OCI-LY7 (cell line): ENCODE measurements at places on chromosomes 5 and 9.

DNA sequence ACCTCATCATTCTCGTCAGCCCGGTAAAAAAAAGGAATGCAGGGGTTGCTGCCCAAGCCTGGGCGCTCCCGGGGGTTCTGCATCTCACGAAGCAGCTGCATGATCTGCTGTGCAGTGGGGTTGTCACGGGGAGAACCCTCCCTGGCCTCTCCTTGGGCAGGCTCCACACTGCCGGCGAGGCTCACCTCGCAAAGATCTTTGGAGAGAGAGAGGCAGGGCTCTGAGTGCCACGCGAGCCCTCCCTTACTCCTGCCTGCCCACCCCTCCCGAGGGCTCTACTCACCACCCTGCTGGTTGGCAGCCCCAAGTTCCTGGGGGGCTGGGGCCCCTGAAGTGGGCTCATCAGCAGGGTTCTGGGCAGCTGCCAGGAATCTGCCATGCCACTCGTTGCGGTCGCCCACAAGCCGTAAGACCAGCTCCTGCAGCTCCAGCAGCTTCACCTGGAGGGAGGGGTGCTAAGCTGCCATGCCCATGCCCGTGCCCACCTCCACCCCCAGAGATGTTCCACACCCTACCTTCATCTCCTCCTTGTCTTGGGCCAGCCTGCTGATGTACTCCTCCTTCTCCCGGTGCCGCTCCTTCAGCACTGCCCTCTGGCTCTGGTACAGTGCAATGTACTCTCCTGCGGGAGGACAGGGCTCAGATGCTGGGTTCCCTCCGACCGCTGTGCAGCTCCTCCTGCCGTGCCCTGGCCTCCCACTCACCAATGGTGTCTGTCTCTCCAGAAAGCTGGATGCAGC, 18.6 kb downstream of the GOLGA2 start:
- DNase-seq = no peak

DNA sequence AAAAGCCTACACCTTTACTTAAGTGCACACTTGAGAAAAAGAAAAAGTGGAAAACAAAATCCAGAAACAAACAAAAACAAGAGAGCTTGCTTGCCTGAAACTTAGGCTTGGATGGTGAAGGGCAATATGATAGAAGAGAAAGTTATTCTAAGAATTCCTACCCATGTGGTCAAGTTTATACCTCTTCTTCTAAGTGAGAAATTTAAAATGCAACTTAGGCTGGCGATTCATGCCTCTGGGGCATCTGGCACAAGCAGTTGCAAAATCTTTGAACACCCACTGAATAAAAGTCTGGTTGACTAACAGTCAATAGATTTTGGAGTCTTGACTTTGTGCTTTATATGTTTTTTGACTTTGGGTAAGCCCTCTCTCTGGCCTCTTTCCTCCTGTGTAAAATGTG, 239.6 kb downstream of the KDM4C start:
- DNase-seq = no peak

- DNase-seq = no peak
Observed at GRCh38 chr9:127814619-127815511, 12.2 kb downstream of the FPGS start.

GRCh38 chr9:93600504-93600903, 24.1 kb downstream of the PHF2 start:
- peak; percentile 25 for DNase-seq

DNA sequence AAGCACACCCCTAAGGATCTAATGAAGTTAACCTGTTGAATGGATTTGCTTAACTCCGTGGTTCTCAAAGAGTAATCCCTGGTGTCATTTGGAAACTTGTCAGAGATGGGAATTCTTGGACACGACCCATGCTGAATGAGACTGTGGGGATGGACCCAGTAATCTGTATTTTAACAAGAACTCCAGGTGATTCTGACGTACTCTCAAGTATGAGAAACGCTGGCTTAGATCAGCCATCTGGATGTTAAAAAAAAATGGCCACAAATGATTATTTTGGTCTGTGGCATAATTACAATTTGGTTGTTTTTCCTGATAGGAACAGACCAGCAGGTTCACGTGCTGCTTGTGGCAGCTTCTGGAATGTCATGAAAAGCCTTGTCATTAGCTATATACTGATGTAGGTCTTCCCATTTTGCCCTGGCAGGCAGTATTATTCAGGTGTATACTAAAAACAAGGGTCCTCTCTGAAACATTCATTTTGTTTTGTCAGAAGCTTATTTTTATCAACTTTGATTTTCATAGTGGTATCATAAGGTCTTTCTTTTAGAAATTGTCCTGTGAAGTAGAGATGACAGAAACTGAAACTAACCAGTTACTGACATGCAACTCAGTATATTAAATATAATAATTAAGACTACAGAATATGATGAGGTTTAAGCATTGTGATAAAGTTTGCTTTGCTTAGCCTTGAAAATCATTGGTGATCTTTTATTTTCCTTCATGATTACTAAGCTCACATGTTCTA, 15.4 kb downstream of the CPEB4 start:
- DNase-seq = no peak

- DNase-seq = no peak
Observed at GRCh38 chr5:120463991-120464626, at the start of gene PRR16. TSS of gene PRR16 (plus strand) at chr5:120464300.

DNA sequence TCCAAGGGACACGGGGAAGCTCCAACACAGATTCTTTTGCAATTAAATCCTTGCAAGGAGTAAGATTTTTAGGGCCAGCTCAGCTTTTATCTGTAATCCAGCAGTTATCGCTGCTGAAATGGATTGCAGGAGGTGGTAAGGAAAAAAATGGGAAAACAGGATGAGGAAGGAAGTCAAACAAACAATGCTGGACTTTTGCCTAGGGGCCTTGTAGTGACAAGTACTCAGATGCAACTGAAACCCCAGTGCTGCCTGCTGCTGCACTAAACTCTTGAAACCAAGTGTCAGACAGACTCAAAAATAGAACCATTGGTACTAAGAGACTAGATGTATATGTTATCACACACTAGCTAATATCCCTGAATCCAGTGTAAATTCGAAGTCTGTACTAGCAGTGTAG, 309.2 kb downstream of the CTNND2 start:
- no peak for DNase-seq

GRCh38 chr9:129343424-129344375, 165.6 kb upstream of the IER5L start:
- DNase-seq = no peak

DNA sequence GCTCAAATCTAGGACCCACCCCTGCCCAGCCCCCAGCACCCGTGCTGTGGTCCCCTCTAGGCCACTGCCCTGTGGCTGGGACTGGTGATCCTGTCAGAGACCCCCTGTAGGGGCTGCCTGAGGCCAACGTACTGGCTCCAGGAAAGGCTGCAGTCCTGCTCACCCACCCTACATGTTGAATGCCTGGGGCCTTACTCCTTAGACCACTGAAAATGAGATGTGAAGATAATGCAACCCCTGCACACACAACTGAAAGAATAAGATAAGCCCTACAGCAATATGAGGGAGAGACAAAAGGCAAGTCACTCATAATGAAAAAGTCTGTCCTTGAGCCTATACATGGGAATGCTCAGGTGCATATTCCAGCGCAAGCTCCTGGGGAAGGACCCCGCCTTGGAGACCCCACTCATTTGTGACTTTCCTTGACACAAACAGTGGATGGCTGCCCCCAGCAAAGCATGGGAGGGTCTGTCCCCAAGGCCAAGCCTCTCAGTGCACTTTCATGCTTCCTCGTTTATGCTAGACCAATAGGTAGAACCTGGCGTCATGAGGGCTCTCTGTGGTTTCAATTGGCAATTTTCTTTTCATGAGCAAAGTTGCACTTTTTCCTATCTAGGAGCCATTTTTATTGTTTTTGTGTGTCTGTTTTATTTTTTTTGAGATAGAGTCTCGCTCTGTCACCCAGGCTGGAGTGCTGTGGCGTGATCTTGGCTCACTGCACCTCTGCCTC, 12.5 kb upstream of the WNK2 start:
- DNase-seq = no peak
